Stimulated activated CD8-positive, alpha-beta memory T cell treated with anti-CD3 and anti-CD28 coated beads, Interleukin-4, amount 100 ng/mL, for 1 hour (primary cell): ENCODE measurements at places on chromosomes 3 and 15.

DNA sequence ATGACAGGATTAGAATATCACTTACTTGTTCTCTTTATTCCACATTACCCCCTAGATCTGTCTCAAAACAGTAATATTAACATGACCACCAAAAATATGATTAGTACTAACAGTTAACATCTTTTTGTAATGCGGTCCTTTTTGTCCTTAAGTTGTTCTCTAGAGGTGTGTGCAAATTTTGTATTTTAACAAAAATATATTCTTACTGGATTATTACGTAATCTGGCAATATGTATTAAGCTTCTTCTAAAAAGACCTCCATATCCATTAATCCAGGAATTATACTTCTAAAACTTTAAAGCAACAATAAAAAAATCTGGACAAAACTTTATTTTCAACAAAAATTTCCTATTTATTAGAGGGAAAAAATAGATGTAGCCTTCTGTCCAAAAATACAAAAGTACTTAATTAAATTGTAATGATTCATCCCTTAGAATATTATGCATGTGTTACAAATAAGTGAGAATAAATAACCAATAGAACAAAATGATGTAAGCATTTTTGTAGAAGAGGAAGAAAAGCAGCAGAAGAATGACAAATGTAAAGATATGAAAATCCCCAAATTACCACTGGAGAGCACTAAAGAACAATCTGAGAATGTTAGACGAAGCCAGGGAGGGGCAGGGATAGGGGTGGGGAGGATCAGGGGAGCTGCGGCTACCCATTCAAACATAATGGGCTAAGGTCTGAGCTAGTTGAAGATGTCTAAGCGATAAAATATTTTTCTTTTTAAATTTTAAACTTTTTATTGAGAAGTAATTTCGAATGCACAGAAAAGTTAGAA lies 945.6 kb downstream of the MCTP2 start:
- no peak for DNase-seq

DNA sequence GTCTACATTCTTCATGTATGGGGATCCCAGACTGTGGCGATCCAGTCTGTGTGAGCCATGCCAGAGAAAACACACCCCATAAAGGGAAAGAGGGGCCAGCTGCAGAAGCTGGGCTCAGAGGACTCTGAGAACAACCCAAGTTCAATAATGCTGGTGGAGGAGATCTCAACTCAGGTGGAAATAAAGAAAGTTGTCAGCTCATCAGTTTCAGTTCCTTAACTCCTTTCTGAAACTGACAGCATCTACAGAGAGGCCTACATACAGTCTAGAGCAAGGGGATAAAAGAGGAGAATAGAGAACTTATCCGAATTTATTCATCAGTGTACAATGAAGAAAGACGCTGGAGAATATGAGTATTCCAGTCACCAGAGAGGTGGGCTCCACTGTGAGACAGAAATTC lies 77.0 kb downstream of the NTRK3 start:
- DNase-seq: no peak

- no peak for DNase-seq
Observed at GRCh38 chr3:79040701-79041100, 727.1 kb downstream of the ROBO1 start.

- DNase-seq: no peak
Observed at GRCh38 chr3:112651071-112651470, 10.1 kb upstream of the CCDC80 start.

- DNase-seq: no peak
Observed at GRCh38 chr15:54280726-54281125, 302.5 kb downstream of the UNC13C start.

- no peak for DNase-seq
Observed at GRCh38 chr3:195196266-195196665, 74.7 kb downstream of the XXYLT1 start.

GRCh38 chr3:123139522-123139921 lies 62.2 kb upstream of the SEC22A start:
- DNase-seq: no peak
